ENCODE measurements at places on chromosomes 2 and 18.

GRCh38 chr2:40097691-40098385 is 318.8 kb upstream of the THUMPD2 start:
- DNase-seq = peak; percentile 89

GRCh38 chr18:39523281-39523680 is 1957.7 kb upstream of the CELF4 start:
- peak; percentile 22 for DNase-seq

GRCh38 chr2:160425434-160426151 is 68.0 kb downstream of the RBMS1 start:
- DNase-seq = no peak

DNA sequence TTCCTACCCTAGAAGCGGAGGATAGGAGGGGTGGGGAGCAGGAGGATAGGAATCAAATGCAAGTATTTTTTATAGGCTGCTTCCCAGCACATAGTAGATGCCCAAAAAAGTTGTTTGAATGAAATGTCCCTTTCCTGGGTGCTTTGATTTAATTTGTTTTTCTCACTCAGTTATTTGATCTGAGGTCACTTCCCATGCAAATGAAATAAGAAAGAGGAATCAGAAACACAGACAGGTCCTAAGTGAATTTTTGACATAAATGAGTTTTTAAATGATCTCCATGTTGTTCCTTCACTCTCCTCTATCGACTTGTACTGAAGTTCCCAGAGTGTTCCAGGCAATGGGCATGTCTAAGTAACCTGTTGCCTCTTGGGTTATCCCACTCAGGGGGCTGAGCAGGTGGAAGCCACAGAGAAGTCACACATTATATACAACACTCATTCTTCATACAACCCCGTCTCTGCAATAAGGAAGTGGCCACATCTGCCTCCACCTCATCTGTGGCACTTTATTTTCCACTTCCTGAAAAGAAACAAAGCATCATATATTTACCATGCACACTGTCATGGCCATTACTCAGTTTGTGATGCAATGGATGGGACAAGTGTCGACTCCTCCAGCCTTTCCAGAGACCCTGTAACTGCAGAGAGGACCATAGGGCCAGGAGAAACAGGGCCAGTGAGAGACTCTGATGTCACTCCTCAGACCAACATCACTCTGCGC is 81.9 kb upstream of the ZNF397 start:
- no peak for DNase-seq

- DNase-seq = no peak
Observed at GRCh38 chr18:75218065-75218923, 7.7 kb downstream of the TSHZ1 start.

GRCh38 chr2:199223791-199224190 is 233.9 kb downstream of the SATB2 start:
- peak; percentile 64 for DNase-seq

All from HS-5 (cell line).